ENCODE measurements at places on chromosomes 3 and 15.

DNA sequence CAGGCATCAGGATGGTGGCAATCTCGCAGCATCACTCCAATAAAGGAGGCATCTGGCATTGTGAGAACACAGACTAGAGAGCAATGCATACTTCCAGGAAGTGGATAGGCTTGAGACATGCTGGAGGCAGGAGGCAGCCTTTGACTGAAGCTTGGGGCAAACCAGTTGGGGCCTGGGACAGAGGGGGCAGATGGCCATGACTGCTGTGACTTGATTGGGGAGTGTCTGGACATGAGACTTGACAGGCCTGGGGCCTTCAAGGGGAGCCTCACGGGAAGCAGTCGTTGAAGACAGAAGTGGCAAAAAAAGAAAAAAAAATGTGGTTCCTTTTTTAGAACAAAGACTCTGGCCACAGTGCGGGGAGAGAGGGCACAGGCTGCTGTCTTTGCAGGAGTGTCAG is 44.7 kb upstream of the CHRNA7 start:
- peaks cover 4% of the 10 kb centered on the region for H3K4me1 ChIP-seq
- DNase-seq: no peak
- H3K36me3 ChIP-seq: no peaks in the 10 kb centered on the region

DNA sequence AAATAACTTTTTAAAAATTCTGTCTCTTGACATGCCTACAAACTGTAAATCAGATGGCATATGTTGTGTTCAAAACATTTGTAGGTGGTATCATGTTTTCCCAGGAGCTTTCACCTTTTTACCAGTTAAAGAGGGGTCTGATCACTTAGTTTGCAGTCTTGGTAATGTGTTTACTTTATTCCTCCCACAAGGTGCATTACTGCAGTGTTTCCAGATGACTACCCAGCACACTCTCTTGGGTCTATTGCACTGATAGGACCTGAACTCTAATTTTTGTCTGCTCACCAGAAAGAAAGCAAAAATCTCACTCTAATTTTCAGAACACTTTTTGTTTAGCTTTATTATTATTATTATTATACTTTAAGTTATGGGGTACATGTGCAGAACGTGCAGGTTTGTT is 734.1 kb downstream of the GBE1 start:
- H3K4me3 ChIP-seq: no peak overlapping the region
- no peaks in the 10 kb centered on the region for H3K4me1 ChIP-seq
- no peaks in the 10 kb centered on the region for H3K36me3 ChIP-seq
- H3K27ac ChIP-seq: no peak overlapping the region
- no peaks in the 10 kb centered on the region for H3K27me3 ChIP-seq

DNA sequence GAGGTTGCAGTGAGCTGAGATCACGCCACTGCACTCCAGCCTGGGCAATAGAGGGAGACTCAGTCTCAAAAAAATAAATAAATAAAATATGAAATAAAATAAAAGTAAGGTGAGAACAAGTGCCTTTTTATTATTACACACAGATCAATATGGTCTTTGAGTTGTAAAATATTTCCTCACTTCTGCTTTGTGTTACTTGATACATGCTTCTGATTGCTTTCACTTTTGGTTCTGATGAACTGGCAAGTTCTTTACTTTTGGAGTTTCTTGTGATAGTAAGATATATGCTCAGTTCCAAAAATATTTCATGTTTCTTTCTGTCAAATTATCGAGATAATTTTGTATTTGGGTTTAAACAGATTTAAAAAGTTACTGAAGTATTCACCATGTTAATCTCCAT is 16.6 kb upstream of the GYG1 start:
- peaks cover 3% of the 10 kb centered on the region for H3K4me1 ChIP-seq
- H3K36me3 ChIP-seq: no peaks in the 10 kb centered on the region
- H3K4me3 ChIP-seq: no peak overlapping the region
- H3K27ac ChIP-seq: no peak overlapping the region
- H3K27me3 ChIP-seq: no peaks in the 10 kb centered on the region

DNA sequence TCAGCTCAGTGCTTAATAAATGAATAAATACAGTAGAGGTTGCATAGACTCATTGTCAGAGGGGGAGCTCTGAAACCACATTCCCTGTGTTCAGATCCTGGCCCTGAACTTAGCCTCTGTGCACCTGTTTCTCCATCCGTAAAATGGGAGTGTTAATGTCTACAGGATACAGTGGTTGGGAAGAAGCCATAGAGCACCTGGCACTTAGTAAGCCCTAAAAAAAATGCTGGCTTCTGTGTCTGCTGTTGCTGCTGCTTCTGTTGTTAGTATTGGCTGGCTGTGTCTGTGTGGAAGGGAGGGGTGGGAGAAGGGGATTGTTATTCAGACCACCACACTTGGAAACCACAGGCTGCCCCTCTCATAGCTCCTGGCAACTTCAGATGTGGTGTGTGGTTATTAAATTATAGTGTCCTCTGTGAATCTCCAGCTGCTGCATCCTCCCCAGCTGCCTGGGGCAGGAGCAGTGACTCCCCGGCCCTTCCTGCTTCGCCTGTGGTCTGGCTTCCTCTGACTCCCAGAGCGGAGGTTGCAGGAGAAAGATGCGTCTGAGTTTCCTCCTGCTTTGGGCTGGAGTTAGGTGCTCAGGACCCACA is 31.0 kb downstream of the FGD5 start:
- no peak overlapping the region for H3K4me3 ChIP-seq
- no peaks in the 10 kb centered on the region for H3K27me3 ChIP-seq
- no peak for DNase-seq
- no peaks in the 10 kb centered on the region for H3K36me3 ChIP-seq

GRCh38 chr3:15023719-15024118 is 41.4 kb downstream of the MRPS25 start:
- no peak overlapping the region for H3K27ac ChIP-seq
- no peaks in the 10 kb centered on the region for H3K27me3 ChIP-seq
- H3K36me3 ChIP-seq: peaks cover 90% of the 10 kb centered on the region
- DNase-seq: no peak

GRCh38 chr3:140756240-140757016 is 78.6 kb downstream of the TRIM42 start:
- no peak overlapping the region for H3K27ac ChIP-seq
- DNase-seq: no peak
- no peaks in the 10 kb centered on the region for H3K4me1 ChIP-seq
- no peak overlapping the region for H3K4me3 ChIP-seq
- no peaks in the 10 kb centered on the region for H3K36me3 ChIP-seq

- no peak for DNase-seq
- H3K27ac ChIP-seq: no peak overlapping the region
- no peaks in the 10 kb centered on the region for H3K4me1 ChIP-seq
- no peak overlapping the region for H3K4me3 ChIP-seq
- no peaks in the 10 kb centered on the region for H3K27me3 ChIP-seq
These were observed 224.2 kb upstream of the CFAP20DC start for GRCh38 chr3:59273976-59274375.

DNA sequence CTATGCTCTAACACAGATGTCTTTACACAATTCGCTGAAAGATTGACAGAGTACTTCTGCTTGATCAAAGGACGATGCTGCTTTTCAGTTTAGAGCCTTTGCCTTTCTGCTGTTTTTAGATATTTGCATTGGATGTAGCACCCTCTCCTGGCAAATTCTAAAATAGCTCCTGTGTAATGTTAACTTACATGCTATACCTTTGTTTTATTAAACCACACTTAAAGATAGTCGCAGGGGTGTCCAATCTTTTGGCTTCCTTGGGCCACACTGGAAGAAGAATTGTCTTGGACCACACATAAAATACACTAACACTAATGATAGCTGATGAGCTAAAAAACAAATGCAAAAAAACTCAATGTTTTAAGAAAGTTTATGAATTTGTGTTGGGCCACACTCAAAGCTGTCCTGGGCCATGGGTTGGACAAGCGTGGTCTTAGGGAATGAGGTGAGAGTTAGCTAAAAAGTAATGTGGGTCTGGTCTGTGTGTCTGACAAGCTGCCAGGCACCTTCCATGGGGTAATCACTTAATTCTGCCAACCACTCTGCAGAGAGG is 62.9 kb downstream of the ATG7 start:
- H3K36me3 ChIP-seq: peaks cover 22% of the 10 kb centered on the region
- DNase-seq: peak; percentile 69
- no peaks in the 10 kb centered on the region for H3K27me3 ChIP-seq
- no peaks in the 10 kb centered on the region for H3K4me1 ChIP-seq

- no peak overlapping the region for H3K27ac ChIP-seq
- no peak for DNase-seq
- no peaks in the 10 kb centered on the region for H3K27me3 ChIP-seq
- H3K36me3 ChIP-seq: peaks cover 71% of the 10 kb centered on the region
- no peaks in the 10 kb centered on the region for H3K4me1 ChIP-seq
- no peak overlapping the region for H3K4me3 ChIP-seq
These were observed 61.1 kb downstream of the MLH1 start for GRCh38 chr3:37054370-37054769.

DNA sequence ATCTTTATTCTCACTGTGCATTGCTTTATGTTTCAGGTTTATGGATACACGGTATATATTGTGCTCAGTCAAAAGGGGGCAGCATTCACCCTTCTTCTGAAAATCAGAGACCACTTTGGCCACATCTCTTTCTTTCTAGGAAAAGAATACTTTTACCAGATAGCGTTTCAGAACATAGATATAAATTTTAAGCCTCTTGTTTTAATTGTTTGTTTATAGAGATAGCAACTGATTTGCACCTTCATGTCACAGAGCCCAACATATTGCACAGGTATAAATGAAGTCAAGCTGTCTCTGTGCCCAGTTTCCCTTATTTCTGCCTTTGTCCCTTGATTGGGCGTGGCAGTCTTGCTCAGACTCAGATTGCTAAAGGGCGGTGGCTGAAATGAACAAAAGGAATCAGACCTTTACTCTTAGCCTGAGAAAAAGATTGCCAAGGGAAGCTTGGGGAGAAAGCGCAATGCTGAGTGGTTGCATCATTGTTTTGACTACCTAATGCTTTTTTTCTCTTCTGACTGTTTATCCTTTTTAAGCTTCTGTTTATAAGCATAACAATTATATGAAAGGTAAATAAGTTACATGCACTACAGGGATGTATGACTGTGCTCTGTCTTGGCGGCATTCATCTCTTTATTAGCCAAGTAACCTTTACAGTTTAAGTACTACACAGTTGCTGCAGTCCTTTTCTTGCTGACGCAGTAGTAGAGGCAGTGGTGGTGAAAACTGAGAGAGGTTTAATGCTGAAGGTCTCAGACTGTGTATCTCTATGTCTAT is 70.8 kb upstream of the ZBTB20 start:
- H3K27me3 ChIP-seq: no peaks in the 10 kb centered on the region
- H3K4me1 ChIP-seq: no peaks in the 10 kb centered on the region
- H3K4me3 ChIP-seq: no peak overlapping the region
- no peak overlapping the region for H3K27ac ChIP-seq
- no peak for DNase-seq

GRCh38 chr3:7693976-7694375 is 807.6 kb upstream of the LMCD1 start:
- H3K4me1 ChIP-seq: no peaks in the 10 kb centered on the region
- H3K27ac ChIP-seq: no peak overlapping the region
- H3K36me3 ChIP-seq: no peaks in the 10 kb centered on the region
- no peaks in the 10 kb centered on the region for H3K27me3 ChIP-seq
- DNase-seq: no peak

- H3K27ac ChIP-seq: no peak overlapping the region
- no peaks in the 10 kb centered on the region for H3K27me3 ChIP-seq
- H3K36me3 ChIP-seq: no peaks in the 10 kb centered on the region
These were observed 25.6 kb upstream of the ZNF280D start for GRCh38 chr15:56758770-56759449.

DNA sequence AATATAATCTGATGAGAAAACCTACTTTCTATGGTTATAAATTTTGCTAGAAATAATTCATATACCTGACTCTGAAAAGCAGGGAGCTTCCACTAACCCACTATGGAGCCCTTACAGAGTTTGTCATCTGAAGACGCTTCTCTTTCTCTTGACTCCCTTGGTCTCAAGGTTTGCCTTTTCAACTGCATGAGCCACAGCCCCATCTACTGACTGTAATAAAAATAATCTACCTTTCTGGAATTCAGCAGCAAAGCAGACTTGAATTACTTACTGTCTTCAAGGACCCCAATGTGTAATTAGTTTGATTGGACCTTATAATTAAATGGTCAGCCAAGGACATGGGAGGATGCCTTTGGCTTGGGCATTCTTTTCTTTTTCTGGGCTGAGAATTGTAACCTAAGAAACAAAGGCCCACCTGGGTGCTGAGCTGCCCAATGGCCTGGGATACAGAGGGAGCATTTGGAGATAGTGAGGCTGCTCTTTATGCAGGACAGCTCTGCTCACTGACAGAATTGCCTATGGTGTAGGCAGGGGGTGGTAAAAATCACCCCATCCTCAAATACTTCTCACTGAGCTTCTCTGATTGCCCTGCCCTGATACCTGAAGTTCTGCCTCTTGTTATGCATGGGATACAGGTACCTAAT is 178.6 kb upstream of the TRIM42 start:
- no peak overlapping the region for H3K27ac ChIP-seq
- no peaks in the 10 kb centered on the region for H3K4me1 ChIP-seq
- DNase-seq: no peak
- H3K27me3 ChIP-seq: no peaks in the 10 kb centered on the region
- no peaks in the 10 kb centered on the region for H3K36me3 ChIP-seq

DNA sequence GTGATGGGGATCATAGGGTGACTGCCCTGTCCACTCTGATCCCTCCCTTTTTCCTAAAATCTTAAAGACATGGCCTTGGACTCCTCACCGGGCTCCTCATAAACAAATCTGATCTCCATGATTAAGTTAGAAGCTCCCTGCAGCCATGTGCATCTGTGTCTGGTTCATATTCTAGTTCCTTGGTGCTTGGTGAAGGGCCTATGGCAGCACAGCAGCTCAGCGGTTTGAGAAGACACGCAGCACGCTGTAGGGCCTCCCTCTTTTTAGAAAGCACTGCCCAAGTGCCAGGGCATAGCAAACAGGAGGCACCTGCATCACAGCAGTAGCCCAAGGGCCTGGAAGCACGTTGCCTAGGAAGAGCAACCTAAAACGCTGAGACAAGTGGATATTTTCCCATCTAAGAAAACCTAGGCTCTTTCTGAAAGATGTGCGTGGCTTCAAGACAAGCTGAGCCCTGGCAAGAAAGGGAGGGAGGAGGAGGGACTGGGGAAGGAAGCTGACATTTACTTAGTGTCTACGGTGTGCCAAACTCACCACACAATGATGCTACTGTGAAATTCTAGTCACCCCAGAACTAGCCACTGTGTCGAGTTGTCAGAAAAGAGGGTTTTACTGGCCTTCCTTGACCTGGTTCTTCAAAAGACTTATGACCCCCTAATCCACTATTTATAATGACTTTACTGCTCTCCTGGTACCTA is 14.9 kb upstream of the ULK3 start:
- no peak overlapping the region for H3K27ac ChIP-seq
- H3K27me3 ChIP-seq: no peaks in the 10 kb centered on the region

DNA sequence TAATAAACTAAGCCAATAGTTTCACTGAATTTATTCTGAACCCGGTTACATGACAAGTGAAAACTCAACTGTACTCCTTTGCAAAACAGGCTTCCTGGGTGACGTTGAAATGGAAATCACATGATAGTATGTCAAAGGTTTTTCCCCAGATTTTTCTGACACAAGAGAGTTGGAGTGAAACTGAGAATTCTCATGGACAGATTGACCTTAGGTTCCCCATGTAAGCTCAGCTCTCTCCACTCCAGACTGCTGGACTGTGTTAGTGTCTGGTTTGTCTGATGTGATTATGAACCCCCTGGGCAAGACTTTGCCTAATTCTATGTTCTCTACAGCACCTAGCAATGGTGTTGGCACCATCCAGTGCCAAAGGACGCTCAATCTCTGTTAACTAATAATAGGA is 219.7 kb upstream of the COL8A1 start:
- no peaks in the 10 kb centered on the region for H3K36me3 ChIP-seq
- no peaks in the 10 kb centered on the region for H3K4me1 ChIP-seq
- H3K27me3 ChIP-seq: no peaks in the 10 kb centered on the region

- no peaks in the 10 kb centered on the region for H3K4me1 ChIP-seq
- no peak overlapping the region for H3K4me3 ChIP-seq
- no peak overlapping the region for H3K27ac ChIP-seq
- DNase-seq: no peak
- no peaks in the 10 kb centered on the region for H3K27me3 ChIP-seq
- no peaks in the 10 kb centered on the region for H3K36me3 ChIP-seq
These were observed 124.4 kb downstream of the PDZRN3 start for GRCh38 chr3:73500321-73500720.

Data from CD4-positive, alpha-beta T cell (primary cell).